ENCODE measurements at places on chromosomes 1 and 21.

DNA sequence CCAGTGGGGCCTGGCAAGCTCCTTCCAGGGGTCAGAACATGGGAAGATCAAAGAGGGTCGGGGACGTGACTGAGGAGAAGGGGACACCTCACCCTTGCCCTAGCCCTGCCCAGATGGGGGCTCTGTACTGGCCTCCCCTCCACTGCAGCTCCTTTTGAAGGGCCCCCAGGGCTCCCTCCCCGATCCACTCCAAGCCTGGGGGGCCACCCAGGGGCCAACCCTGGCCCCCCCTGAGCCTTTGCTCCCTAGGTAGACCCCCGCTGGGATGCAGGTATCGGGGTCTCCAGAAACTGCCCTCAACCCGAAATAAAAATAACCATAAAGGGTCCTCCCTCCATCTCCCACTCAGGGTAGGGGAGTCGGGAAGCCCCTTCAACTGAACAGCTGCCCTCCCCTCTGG, 37.4 kb upstream of the FAM131C start:
- no peak for DNase-seq

GRCh38 chr1:211752951-211753486, 77.5 kb downstream of the LPGAT1 start:
- DNase-seq: no peak

DNA sequence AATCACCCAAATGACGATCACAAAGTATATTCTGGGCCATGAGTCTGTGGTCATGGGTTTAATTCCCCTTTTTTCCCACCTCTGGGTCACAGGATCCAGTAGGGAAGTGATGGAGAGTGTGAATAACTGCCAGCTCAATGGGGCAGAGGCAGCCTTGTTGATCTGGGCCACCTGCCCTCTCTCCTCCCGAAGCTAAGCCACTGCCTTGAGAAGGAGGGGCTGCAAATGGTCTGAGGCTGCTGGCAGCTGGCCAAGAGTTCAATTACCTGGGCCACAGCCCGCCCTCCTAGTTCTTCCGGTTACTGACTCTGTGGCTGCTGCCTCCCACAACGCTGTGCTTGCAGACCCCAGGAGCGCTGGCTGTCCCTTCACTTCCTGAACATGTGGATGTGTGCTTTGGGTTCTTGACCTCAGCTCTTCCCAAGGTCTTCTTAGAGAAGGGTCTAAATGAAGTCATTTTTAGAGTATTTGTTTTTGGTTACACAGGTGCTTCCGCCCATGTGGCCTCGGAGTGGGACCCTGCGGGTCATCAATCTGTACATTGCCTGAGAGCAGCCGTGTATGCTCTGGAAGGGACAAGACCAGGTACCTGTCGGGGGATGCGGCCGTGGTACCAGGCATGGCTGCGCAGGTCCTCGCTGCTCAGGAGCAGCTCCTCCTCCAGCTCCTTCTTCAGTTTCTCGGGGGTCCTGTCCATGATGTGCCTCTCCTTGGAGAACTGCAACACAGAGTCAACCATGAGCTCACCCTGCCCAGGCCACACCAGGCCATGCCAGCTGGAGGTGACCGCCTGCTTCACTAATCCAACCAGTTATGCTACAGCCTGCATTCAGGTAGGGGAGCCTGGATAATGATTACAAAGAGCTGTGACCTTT, 89.7 kb downstream of the BCAR3 start:
- peak; percentile 27 for DNase-seq

DNA sequence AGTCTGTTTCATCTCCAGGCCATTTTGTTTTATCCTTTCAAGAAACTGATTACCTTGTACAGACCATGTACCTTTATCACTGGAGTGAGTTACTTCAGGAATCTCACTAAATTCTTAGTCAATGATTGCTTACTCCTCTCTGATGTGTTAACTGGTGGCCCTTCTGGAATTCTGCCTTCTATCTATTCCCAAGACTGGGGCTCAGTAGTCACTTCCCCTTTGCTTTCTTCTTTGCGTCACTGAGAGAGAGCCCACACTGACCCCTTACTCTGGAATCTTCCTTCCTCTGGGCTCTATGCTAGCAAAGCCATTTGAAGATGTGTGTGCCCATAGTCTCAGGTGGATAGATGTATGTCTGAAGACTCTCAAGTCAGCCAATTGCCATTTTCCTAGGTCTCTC, 34.6 kb downstream of the XCL2 start:
- no peak for DNase-seq

GRCh38 chr21:41928621-41929220, 25.1 kb downstream of the C2CD2 start:
- no peak for DNase-seq

- no peak for DNase-seq
These were observed 14.6 kb upstream of the RGS8 start for GRCh38 chr1:182698971-182699370.

DNA sequence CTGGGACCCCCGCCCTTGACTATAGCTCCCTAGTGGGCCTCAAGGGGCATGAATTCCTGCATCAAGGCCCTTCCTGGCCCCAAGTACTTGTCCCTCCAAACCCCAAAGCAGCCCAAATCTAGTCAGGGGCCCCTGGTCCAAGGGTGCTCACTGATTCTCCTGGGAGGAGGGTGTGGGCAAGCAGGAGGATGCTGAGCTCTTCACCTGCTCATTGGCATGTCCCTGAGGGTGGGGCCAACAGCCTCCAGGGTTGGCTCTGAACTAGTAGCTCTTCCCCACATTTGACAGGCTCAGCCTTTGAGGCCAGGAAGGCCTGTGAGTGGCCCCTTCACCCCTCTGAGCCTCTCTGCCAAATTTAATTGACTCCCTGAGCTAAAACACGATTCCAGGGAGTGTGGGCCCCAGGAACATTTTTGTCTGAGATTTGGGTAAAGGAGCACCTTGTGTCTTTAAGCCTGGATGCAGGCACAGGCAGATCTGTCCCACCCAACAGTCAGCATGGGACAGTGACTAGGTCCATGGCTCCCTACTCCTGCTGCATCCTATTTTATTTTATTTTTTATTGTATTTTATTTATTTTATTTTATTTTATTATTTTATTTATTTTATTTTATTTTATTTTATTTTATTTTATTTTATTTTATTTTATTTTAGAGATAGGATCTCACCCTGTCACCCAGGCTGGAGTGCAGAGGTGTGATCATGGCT, 11.0 kb upstream of the WNT9A start:
- DNase-seq: no peak

DNA sequence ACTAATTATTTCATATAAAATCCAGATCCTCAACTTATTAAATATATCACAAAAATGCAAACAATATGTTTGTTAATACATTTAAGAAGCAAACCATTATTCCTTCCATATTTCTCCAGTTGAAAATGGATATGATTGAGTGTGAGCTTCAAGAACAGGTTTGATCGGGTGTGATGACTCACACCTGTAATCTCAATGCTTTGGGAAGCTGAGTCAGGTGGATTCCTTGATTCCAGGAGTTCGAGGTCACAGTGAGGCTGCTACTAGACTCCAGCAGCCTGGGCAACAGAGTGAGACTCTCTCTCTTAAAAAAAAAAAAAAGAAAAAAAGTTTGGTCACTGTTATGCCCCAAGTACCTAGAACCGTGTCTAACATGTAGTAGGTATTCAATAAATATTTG, 42.9 kb upstream of the RRP15 start:
- DNase-seq: no peak

- DNase-seq: no peak
These were observed 71.3 kb downstream of the CAPZB start for GRCh38 chr1:19413999-19414398.

DNA sequence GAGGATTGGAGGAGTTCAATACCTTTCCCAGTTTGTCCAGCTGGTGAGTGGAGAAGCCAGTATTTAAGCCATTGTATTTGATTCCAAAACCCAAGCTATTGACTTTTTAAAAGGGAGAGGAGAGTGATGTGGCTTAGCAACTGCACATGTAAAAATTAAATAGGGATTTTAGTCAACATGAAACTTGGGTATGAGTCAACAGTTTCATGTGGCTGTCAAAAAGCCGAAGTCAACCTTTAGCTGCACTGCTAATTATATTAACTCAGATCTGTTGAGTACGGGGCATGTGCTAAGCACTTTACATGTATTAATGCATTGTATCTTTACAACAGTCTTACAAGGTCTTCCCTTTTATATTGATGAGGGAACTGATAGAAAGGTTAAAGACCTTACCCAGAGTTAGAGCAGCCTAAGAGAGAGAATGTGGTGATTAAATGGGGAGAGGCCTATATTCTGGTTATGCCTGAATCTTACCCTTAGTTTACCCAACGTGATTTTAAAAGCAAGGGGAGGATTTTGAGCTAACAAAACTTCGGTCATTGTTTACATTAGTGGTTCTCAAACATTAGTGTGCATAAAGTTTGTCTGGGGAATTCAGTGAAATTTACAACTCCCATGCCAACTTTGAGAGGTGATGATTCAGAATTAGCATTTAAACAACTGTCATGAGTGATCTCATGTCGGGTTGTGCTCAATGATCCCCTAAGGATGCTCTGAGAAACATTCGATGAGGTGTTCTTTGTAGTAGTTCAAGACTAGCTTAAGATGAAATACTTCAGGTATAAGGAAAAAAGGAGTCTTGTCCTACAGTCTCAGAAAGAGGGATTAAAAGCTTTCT, 6.9 kb upstream of the SLC35F3 start:
- DNase-seq: no peak

DNA sequence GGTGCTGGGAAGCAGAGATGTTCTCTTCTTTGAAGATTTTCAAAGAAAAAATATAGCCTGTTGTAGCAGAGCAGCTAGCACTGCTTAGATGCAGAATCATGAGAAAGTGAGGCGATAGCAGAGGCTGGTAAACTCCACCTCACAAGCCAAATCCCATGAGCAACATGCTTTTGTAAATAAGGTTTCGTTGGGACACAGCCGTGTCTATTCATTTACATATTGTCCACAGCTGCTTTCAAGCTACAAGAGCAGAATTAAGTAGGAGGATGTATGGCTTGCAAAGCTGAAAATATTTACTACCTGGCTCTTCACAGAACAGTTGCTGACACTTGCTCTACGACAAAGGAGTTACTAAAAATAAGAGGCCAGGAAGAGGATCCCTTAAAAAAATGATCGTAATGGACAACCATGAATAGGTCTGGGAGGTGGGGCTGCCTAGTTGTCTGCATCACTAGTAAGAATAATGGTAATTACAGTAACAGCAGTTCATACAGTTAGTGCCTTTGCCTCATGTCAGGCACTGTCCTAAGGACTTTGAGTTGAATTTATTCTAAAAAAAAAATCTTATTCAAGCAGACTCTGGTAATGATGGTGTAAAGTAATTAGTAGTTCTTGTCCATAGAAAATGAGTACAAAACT, 622.0 kb downstream of the KIF26B start:
- DNase-seq: no peak

DNA sequence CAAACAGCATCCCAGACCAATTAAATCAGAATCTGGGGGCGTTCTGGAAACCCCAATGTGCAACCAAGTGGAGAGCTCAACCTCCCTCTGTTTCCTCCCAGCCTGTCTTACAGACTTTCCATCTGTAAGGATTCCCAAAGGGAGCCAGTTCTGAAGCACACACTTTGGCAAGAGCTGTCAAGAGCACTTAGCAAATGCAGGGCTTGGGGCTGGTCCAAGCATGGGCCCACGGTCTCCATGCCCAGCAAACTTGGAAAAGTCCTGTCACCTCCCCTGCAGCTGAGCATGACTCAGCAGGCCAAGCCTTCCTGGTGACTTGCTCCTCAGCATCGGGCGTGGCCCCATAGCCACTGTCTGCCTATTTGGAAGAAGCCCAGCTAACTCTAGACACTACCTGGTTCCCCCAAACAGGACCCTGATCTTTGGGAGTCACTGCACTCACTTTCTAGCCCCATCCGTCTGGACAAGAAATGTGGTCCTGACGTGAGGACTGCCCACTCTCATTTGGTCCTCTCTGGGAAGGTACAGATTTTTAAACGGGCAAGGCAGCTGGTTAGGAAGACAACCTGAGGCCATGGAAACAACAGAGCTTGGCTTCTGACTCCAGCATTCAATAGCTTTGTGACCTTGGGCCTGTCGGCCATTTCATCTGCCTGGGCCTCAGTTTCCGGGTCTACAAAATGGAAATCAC, 16.9 kb downstream of the SLC2A1 start:
- no peak for DNase-seq

DNA sequence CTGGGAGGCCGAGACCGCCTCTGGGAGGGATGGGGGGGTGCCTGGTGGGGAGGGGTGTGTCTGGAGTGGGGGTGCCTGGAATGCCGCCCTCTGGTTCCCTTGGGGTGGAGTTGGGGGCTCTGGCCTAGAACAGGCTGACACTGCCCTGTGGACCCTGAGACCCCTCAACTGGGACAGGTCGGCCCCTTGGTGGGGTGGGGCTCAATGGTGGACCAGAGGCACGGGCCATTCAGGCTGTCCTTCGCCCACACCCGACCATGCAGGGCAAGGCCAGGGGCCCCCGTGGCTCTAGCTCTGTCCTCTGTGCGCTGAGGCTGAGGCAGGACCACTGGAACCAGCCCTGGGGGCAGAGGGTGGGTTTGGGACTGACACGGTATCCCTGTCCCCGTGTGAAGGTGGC, 14.7 kb downstream of the PFKL start:
- no peak for DNase-seq

GRCh38 chr1:15866721-15867201, 19.3 kb downstream of the SPEN start:
- DNase-seq: no peak

All from progenitor cell of endocrine pancreas (in vitro differentiated cells).